Activated T-cell treated with anti-CD3 and anti-CD28 coated beads, Interleukin-2, amount 50 U/mL, for 4 hours (primary cell): ENCODE measurements at places on chromosomes 12 and 14. TPM values are rescaled to one million over a fixed set of nuclear protein-coding genes. Genes with fewer than 3 reads are reported as not detected.

DNA sequence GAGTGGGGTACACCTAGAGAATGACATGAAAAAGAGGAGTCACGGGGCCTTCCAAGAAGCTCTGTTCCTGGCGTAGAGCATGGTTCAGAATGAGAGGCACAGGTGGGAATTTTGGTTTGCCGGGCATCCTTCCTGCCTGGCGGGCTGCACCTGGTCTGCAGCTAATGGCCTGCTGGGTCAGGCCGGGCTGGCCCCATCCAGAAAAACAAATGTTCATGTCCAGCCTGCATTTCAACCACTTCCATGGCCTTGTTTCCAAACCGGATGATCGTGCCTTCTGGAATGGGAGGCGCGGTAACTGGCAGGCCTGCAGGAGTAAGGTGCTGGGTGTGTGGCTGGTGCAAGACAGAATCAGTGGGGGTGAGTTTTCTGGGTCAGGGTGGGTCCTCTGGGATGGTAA is 14.4 kb downstream of the TEAD4 start:
- DNase-seq = no peak

DNA sequence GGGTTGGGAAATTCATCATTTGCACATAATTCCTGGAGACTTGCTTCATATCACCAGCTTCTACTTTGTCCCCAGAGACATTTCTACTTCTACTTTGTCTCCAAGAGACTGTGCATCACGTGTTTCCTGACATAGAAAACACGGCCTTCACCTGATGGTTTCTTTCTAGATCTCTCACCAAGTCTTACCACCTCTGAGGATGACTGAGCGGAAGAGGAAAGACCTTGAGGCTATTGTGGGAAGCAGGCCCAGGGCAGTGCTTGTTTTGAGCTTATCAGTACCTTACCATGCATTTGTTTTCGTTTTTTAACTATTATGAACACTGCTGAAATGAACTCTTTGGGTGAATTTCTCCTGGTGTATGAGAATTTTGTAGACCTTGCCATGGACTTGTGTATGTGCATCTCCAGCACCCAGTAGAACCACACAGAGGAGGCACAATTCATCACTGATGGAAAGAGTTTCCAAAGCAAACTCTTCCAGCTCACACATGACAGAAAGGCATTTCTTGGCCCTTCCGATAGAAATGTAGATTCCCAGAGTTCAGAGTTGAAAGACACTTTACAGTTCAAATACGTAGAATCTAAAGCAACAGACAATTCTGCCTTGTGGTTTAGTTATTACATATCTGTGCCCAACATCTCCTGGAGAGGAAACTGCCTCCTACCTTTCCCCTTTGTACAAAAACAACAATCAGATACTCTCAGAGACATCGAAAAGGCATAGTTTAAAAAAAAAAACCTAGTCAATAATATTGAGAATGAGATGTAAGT is 434.7 kb downstream of the FUT8 start:
- DNase-seq = peak; percentile 49

GRCh38 chr12:52260361-52261207 is 13.9 kb upstream of the KRT86 start:
- DNase-seq = no peak

- no peak for DNase-seq
Observed at GRCh38 chr12:26317942-26318575, 122.7 kb downstream of the SSPN start.

DNA sequence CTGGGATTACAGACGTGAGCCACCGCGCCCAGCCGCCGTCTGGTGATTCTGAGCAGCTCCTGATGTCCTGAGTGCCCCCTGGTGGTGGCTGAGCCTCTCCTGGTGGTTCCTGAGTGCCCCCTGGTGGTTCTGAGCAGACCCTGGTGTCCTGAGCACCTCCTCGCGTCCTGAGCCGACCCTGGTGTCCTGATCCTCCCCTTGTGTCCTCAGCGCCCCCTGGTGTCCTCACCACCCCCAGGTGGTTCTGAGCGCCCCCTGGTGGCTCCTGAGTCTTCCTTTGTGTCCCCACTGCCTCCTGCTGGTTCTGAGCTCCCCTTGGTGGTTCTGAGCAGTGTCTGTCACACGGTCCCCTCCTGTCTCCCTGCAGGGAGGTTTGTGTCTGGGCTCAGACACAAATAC is 1304.9 kb downstream of the TMEM121 start:
- DNase-seq = peak; percentile 33

GPRC5D gene
- not detected for total RNA-seq

- no peak for DNase-seq
Observed at GRCh38 chr12:6374786-6375160, 590 bp downstream of the SCNN1A start.

PLEKHG7 gene
- total RNA-seq = not detected

TAS2R14 gene
- 1.0 TPM for total RNA-seq

RNASE11 gene
- not detected for total RNA-seq

GRCh38 chr14:77369285-77369684 is 7.6 kb downstream of the TMED8 start:
- no peak for DNase-seq

BHLHE41 gene
- 0.05 TPM for total RNA-seq

- DNase-seq = no peak
Observed at GRCh38 chr14:102442241-102443211, 67.0 kb downstream of the ANKRD9 start.

DNA sequence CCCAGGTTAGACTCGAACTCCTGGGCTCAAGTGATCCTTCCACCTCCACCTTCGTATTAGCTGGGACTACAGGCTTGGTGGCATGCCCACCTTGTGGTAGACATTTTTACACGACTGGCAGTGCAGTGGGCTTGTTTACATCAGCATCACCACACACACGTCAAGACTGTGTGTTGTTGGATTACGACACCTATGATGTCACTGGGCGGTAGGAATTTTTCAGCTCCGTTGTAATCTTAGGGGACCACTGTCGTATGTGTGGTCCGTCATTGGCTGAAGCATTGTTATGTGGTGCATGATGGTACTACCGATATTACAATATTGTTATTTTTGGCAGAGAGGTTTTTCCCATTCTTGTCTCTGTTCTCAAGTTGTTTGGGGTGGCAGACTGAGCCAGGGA is 50.7 kb downstream of the TSPAN9 start:
- DNase-seq = no peak

DNA sequence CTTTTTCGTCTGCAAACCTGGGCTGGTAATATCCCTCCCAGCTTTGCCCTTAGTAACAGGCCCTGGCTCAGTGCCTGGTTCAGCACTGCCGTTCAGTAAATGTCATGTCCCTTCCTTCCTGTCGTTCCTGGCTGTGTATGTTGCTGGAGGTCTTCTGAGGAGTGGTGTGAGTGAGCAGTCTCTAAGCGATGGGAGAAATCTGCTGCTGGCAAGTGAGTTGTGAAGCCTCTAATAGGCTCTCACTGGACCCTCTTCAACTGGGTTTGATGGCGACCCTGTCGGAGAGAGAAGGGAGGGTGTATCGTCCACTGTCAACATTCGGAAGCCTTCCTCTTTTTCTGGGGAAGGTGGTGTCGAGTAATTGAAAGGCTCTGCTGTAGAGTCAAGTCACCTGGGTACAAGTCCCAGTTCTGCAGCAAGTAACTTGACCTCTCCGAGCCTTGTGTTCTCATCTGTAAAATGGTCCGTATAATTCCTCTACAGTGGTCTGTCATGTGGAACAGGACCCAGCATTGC is 62.8 kb downstream of the HRK start:
- DNase-seq = peak; percentile 5

GRCh38 chr14:71597287-71597920 is 334.8 kb upstream of the RGS6 start:
- no peak for DNase-seq

DNA sequence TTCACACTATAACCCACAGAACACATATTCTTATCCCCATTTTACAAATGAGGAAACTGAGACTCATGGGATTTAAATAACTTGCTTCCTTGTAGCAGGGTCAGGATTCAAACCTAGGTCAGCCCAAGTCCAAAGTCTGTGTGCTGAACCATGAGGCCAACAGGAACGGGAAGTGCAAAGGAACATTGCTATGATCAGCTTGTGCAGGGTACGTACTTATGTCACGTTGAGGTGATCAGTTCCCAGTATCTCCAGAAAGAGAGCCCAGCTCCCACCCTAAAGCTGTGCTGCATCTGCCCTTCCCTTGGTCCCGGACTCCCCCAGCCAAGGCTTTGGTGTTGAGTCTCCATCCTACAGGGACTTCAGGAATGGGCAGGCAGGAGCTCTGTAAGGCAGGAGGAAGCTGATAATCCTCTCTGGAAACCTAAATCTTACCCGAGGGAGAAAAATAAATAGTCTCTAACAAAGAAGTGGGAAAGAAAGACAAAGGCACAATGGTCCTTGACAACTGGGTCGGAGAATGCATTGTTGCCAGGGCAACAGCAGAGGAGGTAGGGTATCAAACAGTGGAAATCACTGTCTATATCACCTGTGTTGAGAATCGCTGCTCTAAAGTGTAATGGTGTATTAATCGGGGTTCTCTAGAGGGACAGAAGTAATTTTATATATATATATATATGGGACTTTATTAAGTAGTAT is 82.5 kb upstream of the FICD start:
- DNase-seq = no peak

MEG3 gene
- total RNA-seq = 0.91 TPM

GRCh38 chr12:77354766-77355362 is 289.5 kb upstream of the E2F7 start:
- DNase-seq = no peak

- no peak for DNase-seq
Observed at GRCh38 chr12:101795013-101795412, 35.7 kb downstream of the GNPTAB start.

GRCh38 chr14:42671636-42672035 is 1065.0 kb downstream of the LRFN5 start:
- DNase-seq = no peak

TAS2R7 gene
- not detected for total RNA-seq

DNA sequence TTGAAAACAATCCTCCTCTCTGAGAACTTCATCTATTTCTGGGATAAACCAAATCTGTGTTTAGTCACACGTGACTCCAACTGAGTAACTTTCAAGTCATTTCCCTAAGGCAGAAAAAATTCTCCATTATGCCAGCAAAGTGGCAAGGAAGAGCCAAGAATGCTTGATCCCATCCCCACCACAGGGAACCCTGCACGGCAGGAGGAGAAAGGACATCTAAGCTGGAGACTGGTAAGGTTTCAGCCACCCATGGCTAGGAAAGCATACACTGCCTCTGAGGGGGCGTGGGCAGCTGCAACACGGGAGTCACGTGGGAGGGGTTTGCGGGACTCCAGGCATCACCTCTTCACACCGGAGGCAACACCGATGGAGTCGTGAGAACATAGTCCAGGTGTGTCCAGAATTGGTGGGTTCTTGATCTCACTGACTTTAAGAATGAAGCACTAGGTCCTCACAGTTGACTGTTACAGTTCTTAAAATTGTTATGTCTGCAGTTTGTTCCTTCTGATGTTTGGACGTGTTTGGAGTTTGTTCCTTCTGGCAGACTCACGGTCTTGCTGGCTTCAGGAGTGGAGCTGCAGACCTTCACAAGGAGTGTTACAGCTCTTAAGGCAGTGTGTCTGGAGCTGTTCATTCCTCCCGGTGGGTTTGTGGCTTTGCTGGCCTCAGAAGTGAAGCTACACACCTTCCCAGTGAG is 2.7 kb upstream of the SIVA1 start:
- no peak for DNase-seq

DNA sequence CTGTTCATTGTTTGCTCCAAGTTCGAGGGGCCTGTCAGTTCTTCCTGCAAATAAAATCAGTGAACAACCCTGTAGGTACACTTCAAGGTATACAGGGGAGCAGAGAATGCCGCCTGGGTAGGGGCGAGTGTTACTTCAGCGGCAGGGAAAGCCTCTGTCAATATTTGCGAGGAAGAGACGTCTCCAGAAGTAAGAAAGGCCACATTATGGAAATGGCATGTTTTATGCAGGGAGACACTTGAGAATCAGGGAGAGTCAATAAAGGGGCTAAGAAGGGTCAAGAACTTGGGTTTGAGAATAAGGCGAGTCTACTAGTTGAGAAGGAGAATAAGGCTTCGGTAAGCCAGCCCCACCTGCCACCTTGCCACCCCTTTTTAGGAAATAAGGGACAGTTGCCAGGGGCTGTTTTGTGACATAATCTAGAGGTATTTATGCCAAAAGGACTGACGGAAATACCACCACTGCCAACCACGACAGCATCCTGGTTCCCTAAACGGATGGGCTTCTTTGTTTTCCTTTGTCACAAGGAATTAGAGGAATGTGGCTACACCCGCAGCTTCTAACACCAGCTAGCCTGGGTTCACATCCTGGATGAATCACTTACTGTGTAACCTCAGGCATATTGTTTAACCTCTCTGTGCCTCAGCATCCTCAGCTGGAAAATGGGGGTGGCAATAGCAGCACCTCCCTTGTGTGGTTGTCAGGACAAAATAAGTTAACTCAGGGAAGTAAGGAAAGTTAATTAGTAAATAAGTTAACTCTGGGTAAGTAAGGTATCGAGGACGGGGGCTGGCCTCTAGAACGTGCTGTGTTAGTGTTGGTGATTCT is 67.7 kb downstream of the EID3 start:
- no peak for DNase-seq

DNA sequence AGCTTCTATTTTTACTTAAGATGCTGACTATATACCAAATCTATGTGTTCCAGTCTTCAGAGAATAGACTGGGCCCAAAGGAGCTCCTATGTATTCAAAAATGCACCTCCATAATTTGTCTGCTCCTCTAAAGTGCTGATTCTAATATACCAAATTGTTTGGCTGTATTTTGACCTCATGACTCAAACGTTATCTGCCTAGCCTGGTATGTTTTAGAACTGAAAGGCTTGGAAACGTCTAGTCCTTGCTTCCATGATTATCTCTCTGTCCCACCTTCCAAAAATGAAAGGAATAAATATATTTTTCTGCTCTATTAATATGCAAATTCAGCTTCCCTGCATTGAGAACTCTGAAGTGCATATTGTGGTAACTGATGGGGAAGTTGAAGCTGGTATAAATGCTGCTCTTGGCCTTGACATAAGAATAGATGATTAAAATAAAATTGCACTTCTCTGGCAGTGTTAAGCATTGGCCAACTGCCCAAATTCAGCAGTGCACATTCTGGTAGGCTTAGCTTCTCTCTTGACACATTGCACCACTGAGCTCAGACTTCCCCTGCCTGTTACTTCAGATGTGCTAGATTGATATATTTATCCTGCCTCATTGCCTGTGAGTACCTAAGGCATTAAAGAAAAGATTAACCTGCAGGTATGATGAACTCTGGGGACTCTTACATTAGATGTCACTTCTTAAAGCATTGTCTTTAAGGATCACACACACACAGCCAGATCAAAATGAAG is 882.3 kb downstream of the RPS29 start:
- no peak for DNase-seq

WASHC4 gene
- 22.7 TPM for total RNA-seq

GRCh38 chr12:128671528-128672042 is 152.2 kb downstream of the SLC15A4 start:
- DNase-seq = no peak
